ENCODE measurements at places on chromosomes 7 and 10. TPM values are rescaled to one million over a fixed set of nuclear protein-coding genes. Genes with fewer than 3 reads are reported as not detected.

DNA sequence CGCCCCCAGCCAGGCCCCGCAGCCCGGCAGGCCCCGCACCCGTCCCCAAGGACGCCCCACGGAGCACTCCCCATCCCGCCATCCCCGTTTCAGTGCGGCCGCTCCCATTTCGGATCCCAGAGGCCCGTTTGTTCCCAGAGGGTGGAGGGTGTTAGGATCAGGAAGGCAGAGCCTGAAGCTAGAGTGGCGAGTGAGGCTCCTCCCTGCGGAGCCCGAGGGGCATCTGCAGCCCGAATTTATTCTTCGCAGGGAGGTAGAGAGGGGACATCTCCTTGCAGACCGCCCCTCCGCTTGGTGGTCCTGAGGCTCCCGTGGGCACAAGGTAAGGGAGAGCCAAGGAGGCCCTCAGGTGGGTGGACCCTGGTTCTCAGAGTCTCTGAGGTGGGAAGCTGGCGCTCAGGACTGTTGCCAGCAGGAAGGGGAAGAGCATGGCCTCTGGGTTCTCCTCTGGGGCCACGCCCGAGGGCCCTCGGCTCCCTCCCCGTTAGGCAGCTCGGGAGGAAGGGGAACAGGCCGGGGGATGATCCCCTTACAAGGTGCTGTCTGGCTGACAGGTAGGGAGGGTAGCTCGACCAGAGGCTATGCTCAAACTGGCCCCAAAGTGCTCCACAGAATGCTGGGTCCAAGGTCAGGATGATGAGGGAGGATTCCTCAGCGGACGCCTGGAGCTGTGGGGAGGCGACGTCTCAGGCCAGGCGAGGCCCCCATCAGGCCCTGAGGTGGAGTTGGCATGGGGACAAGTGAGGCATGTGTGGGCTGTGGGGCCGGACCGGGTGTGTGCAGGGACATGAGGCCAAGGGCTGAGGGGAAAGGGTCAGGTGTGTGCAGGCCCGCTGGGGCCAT is 17.4 kb downstream of the POLL start:
- DNase-seq = no peak

GRB10 gene
- polyA plus RNA-seq = 44.3 TPM

FRMD4A gene
- polyA plus RNA-seq = 15.1 TPM

CHN2 gene
- polyA plus RNA-seq = 6.8 TPM

DNA sequence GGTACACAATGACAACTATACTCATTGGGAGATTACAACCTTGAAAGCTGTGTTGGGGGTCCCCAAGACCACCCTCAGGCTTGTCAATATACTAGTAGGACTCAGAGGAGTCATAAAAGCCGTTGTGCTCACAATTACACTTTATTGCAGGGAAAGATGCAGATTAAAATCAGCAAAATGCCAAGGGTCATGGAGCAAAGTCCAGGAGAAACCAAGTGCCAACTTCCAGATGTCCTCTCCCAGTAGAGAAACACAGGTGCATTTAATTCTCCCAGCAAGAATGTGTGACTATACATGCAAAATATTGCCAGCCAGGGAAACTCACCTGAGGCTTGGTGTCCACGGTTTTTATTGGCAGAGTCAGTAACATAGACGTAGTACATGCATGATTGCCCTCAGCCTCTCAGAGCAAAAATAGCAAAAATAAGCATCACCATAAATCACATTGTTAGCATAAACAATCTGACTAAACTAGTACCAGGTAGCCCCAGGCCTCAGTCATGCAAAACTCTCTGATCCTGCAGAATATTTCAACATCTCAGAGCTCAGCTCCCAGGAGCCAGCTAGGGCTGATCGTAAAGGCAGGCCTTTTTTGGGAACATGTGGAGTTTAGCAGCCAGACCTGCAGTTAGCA is 50.7 kb downstream of the VIM start:
- no peak for DNase-seq

LRRD1 gene
- not detected for polyA plus RNA-seq

KAZALD1 gene
- polyA plus RNA-seq = 5.9 TPM

OLAH gene
- 0.47 TPM for polyA plus RNA-seq

DNA sequence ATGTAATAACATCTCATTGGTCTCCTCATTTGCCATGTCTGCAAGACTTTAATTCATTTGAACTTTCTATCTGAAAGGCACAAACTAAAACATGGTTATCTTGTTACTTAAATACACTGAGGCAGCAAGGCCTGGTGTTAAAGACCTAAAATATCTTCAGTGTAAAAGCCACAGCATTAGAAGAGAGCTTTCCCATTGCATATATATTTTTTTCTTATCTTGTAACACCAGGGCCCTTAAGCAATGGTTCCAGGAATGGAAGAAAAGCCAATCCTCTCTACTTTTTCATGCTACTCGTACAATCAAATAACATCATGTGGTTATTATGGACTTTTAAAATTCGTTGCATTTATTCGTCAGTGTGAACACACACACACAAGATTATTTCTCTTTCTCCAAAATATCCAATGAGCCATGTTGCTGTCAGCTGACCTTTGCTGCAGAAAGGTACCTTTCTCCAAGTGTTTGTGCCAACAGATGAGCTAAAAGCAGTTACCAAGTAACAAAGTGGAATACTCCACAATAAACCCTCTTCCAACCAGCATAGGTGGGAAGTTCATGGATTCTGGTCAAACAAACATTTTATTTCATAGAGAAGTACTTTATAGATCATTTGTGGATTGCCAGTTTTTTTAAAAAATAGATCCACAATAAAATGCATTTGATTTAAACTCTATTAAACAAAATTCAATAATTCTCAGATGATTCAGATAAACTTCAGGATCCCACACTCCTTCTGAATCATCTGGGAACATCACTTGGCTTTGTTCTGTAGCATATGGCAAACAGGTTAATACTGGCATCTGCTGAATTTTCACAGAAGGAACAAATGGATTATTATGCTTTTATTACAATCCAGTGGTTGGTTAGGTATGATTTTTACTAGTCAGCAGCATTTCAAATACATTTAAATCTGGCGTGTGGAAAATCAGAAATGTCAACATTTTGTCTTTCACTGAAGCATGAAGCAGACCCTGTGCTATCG is 63.3 kb upstream of the AGBL3 start:
- DNase-seq = no peak

TRPV5 gene
- not detected for polyA plus RNA-seq

GRCh38 chr7:359766-360361 is 69.9 kb downstream of the FOXL3 start:
- DNase-seq = no peak

SLC16A9 gene
- 1.2 TPM for polyA plus RNA-seq

DNA sequence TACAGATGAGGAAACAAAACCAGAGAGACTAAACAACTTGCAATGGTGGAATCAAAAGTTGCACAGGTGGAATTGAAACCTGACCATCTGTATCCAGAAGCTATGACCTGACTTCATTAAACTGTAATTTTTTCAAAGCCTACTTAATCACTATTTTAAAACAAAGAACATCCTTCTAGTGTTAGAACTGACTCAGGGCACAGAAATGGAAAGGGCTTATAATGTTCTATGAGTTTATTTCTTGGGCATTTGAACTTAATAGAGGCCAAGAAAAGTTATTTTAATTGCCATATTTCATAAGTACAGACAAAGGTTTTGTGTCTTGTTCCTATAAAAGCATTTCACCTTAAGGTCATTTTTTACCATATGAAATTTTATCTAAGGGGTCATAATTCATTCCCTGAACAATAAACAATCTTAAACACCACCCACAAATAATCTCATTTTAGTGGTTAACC is 8.8 kb downstream of the ITGB1 start:
- no peak for DNase-seq

CYP3A4 gene
- polyA plus RNA-seq = 0.79 TPM

GRCh38 chr7:91164506-91164905 is 99.7 kb upstream of the FZD1 start:
- DNase-seq = no peak

- DNase-seq = no peak
Observed at GRCh38 chr7:35596061-35596460, 98.9 kb downstream of the HERPUD2 start.

- no peak for DNase-seq
Observed at GRCh38 chr10:121497513-121498470, 100.5 kb downstream of the FGFR2 start.
